Hypothalamus (tissue), 51 donors: ENCODE measurements at places on chromosomes 2 and 18.

DNA sequence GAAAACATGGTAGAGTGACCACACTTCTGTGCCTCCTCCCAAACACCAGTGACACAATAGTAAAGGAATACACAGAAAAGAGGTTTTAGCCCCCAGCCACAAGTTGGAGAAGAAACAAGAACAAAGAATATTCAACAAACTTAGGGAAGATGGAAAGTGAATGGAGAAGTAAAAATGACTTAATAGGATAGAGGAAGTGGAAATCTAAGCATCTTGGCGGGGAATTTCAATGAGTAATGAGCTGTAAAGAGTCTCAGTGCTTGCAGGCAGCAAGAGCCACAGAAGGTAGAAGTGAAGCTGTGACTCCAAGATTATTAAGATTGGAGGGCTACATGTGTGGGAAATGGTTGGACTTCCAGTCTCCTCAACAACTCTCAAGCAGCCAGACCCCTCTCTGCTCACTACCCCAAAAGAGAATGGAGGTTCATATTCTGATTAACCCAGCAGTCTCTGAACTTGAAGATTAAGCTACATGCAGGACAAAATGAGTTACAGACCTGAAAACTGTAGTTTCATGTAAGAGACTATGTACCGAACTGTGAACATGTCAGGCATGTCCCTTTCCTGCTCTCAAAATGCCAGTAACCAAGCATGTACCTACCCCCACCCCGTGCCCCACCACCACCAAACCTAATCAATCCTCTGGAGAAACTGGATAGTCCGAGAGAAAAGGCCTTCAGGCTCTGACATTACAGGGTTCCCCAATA lies 16.9 kb upstream of the HNRNPLL start:
- DNase-seq: no peak

- no peak for DNase-seq
Observed at GRCh38 chr18:47265197-47265596, 13.7 kb upstream of the SKOR2 start.

DNA sequence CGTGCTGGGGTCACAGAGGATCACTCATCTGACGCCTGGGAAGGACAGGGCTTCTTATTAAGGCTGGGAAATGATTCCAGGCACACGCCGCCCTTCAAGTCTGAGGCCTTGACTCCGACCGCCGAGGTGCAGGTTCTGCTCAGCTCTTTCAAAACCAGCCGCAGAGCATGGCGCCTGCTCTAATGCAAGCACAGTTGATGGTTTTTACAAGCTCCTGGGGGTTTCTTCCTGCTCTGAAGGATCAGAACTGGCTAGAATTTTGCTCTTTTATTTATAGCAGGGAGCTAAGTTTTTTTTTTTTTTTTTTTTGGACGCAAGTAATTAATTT lies 32.0 kb downstream of the CDCA7 start:
- DNase-seq: no peak

DNA sequence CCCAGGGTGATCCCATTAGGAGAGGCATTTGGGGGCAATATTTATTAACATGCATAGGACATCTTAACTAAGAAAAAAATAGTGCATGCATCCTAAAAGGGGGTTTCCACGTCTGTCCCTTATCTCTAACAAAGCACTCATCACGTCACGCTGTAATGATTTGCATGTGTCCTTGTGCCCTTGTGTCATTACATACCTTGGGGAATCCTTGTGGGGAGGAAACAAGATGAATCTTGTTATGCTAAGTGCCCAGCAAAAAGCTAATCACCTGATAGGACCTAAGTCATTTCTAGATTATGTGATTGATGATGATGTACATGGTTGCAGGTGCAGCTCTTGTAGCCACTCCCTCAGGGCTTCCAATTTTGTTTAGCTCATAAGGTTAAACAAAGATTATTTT lies 250.9 kb downstream of the FBXO15 start:
- DNase-seq: no peak

GRCh38 chr2:72993147-72993932 lies 76.0 kb downstream of the EMX1 start:
- no peak for DNase-seq

DNA sequence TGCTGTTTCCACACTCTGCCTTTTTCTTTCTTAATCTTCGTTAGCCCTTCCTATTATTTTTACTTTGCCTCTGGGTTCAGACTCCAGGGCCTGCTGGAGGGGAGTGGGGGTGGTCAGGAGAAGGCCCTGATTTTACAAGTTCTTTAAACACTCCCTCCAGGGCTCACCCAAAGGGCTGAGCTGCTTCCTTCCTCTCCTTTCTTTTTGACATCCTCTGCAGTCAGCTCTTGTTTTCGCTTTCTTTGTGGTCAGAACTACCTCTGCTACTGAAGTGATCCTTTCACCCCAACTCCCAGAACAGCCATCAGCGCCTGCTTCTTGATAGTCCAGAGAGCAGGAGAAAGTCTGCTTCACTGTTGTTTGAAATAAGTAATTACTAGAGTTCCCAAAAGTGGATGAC lies 925.7 kb downstream of the EPHA4 start:
- no peak for DNase-seq

- no peak for DNase-seq
Observed at GRCh38 chr18:4276953-4277585, 178.0 kb downstream of the DLGAP1 start.

DNA sequence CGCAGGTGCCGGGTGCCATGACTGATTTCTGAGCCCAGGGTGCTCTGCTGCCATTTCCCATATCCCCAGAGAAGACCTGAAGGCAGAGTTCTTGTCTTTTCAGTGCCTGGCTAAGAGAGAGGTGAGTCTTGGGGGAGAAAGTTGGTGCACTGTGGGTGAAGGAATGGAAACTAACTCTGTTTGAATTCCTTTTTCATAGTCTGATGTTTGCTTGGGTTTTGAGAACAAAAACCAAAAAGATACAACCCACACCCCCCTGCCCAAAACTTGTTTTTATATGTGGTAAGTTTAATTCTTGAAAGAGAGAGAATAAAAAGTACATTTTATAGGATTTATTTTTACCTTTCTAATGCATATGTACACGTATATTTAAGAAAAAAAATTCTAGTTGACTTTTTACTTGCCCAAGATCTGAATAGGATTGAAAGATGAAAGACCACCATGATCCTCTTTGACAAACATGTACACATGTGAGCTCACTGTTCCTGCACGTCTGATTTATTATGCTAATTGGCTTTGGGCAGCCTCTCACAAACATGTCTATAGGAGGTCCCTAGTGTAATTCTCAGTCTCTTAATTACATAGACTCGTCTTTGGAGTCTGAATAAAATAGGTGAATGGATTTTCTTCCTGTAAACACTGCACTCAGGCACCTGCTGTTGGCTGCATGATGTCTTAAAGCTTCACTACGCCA lies 46.3 kb downstream of the ARL4C start:
- DNase-seq: no peak

- DNase-seq: no peak
Observed at GRCh38 chr2:64630752-64631151, 23.0 kb downstream of the SERTAD2 start.

- DNase-seq: no peak
Observed at GRCh38 chr18:50711386-50711785, 108.4 kb downstream of the MRO start.

DNA sequence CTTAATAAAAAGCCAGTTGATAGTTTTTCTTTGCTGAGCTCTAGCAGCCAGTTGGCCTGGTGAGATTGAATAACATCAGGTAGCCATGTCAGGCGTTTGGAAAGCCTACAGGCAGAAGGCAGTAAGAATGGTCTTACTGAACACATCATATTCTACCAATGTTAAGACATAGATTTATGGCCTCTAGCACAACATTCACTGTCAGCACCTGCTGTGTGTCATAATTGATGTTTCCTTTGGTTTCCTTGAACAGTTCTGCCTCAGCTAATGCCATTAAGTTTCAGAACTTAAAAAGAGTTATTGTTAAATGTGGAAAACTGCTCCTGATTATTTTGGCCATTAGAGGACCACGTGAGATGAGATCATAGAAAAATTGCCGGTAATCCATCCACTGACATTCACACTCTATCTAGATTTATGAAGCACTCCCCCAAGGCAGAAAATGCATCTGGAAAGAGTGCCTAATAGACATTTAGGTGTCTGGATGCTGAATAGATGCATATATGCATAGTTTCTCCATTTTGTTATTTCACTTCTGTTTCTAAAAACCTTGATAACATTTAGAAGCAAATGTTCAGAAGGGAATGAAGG lies 434.7 kb downstream of the PTPRM start:
- DNase-seq: no peak

DNA sequence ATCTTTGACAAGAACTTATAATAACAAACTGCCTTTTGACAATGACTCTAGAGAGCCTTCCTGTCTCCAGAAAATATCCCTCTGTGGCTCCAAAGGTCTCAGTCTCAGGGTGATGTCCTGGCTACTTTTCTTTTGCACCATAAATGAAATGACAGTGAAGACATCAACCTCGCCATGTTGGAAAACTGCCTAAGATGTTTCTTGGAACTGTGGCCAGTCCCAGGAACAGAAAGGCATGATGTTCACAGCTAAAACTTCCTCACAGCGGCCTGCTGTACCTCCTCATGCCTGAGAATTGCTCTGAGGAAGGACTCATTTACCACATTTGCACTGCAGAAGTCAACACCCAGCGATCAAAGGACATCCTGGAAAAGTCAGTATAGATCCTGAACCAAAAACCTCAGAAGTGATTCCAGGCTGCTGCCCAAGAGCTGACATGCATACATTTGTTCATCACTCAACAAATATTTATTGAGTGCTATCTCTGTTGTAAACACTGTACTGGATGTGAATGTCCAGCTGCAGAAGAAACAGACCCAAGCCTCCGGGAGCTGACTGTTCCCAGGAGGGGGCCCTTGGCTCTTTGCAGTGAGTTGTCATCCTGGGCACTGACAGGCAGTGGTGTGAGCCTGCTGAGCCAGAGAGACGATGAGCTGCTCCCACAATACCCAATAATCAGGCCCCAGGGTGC lies 64.3 kb upstream of the ACSL3 start:
- DNase-seq: no peak

DNA sequence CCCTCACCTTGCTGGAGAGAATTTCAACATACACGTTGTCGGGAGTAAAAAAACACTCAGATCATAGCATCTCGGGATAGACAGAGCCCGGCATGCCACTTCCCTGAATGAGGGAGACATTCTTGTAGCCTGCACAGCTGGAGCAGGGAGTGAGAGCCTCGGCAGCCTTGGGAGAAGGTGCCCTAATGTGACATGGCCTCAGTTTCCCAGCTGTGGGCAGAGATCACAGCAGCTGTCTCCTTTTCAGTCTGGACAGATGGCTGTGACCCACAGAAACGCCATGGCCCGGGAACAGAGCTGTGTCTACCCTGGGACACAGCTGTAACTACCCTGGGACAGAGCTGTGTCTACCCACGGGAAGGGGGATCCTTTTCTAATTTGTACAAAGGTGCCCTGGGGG lies 55.9 kb downstream of the HS1BP3 start:
- DNase-seq: no peak

DNA sequence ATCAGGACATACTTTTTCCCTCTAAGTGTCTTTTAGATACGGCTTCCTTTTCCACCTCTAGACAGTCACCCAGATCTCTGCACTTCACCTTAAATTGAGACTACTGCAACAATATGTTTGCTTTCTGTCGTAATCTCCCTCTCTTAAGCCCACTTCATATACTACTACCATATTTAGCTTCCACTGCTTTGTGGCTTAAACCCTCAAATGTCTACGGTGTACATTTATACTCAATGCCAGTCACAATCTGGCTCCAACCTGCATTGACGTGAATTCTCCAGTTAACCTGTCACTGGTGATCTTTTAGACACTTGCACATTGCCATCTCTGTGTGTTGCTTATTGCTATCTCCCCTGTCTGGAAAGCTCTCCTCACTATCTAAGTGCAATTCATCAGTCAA lies 56.4 kb downstream of the ICOS start:
- DNase-seq: no peak

GRCh38 chr2:182866095-182866460 lies 359 bp downstream of the FRZB start:
- no peak for DNase-seq

DNA sequence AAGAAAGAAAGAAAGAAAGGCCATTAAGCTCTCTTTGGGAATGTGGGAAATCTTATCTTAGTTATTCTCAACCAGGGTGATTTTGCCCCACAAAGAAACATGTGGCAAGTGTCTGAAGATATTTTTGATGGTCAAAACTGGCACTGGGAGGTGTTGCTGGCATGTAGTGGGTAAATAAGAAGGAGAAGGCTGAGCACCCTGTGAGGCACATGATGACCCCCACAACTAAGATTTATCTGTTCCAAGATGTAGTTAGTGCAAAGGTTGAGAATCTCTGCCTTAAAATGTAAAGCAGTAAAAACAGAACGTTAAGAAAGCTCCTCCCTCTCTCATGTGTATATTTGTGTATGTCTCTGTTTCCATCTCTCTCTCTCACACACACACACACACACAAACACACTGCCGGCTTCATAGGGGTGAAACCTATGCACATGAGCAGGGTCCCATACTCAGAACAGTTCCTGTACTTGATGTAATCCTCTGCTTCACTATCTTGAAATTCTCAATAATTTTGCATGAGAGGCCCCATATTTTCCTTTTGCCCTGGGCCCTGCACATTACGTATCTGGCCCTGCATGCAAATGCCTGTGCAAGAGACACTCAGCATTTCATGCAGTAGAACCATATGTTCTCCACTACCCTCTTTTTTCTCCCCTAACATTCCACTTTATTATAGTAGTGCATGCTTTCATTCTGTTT lies 94.3 kb downstream of the MREG start:
- DNase-seq: no peak

DNA sequence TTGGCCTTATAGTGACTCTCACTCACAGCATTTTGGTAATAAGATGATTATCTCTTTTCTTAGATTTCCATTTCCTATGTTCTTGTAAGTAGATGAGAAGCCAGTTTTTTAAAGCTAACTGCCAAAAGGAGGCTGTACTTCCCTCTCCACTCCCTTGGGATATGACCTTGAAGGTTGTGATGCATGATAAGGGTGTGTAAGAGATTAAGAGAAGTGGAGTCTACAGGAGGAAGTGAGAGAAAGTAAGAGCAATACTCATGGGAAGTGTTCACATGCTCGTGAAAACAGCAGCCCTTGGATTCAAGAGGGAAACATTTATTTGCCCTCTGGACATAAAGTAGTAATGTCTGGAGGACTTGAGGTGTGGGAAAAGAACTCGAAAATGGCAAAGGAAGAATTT lies 171.5 kb downstream of the EVA1A start:
- no peak for DNase-seq
